Activated CD8-positive, alpha-beta memory T cell treated with anti-CD3 and anti-CD28 coated beads, Interleukin-2, amount 10 ng/mL, durations not matched to agents 7 days and 5 days (primary cell): ENCODE measurements at places on chromosomes 3 and 15. TPM values are rescaled to one million over a fixed set of nuclear protein-coding genes. Genes with fewer than 3 reads are reported as not detected.

The C2CD4B gene
- not detected for total RNA-seq

The GHSR gene
- total RNA-seq = not detected

The RBPMS2 gene
- total RNA-seq = not detected

The NPAP1 gene
- total RNA-seq = not detected

The VEPH1 gene
- not detected for total RNA-seq

- H3K4me3 ChIP-seq = no peak overlapping the region
- no peak overlapping the region for H3K27ac ChIP-seq
- no peaks in the 10 kb centered on the region for H3K36me3 ChIP-seq
Observed at GRCh38 chr15:79562403-79562815, 130.3 kb downstream of the MINAR1 start.

DNA sequence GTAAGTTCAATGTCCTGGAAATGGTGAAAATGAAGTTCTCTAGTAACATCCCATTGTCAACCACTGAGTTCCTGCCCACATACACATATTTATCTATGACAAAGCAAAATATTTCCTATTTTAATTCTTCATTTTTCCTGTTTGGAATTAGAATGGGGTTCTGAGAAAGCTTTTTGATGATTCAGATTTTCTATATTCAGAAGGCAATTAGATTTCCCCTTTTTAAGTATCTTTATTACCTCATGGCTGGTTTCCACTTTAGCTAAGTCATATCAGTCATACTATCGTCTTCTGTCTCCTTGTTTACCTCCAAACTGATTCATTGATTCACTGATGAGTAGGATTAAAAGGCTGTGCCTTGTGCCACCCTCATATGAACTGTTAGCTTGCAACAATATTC lies 17.9 kb downstream of the ETFA start:
- peaks cover 21% of the 10 kb centered on the region for H3K36me3 ChIP-seq
- H3K4me1 ChIP-seq = peaks cover 5% of the 10 kb centered on the region
- H3K27ac ChIP-seq = no peak overlapping the region
- no peak overlapping the region for H3K4me3 ChIP-seq
- no peak for DNase-seq
- no peaks in the 10 kb centered on the region for H3K27me3 ChIP-seq

DNA sequence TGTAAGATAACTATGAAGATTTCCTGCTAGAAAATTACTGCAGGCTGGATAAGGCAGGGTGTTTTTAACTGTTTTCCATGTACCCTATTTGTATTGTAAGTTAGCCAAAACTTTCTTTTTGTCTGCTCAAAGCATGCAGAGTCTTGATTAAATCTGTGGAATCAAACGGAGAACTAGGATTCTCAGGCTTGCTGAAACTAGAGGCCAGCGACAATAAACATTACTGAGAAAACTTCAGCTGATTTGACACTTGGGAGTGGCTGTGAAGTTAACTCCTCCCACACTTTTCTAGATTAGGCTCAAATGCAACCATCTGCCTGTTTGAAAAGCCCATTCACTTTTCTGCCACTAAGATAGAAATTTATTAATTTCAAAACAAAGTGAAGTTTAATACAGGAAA lies 153.2 kb upstream of the FRMD4B start:
- peaks cover 5% of the 10 kb centered on the region for H3K4me1 ChIP-seq
- H3K36me3 ChIP-seq = no peaks in the 10 kb centered on the region
- H3K27me3 ChIP-seq = peaks cover 44% of the 10 kb centered on the region
- no peak for DNase-seq
- no peak overlapping the region for H3K27ac ChIP-seq

GRCh38 chr15:26081758-26082220 lies 218.7 kb upstream of the ATP10A start:
- peaks cover 2% of the 10 kb centered on the region for H3K27me3 ChIP-seq
- peaks cover 2% of the 10 kb centered on the region for H3K36me3 ChIP-seq
- H3K4me3 ChIP-seq = peak overlapping the region; percentile 84

GRCh38 chr15:58517682-58518525 lies 86.1 kb downstream of the LIPC start:
- peak overlapping the region; percentile 83 for H3K27ac ChIP-seq
- H3K36me3 ChIP-seq = peaks cover 12% of the 10 kb centered on the region
- no peak for DNase-seq
- no peaks in the 10 kb centered on the region for H3K27me3 ChIP-seq
- H3K4me1 ChIP-seq = peaks cover 50% of the 10 kb centered on the region

- H3K4me1 ChIP-seq = no peaks in the 10 kb centered on the region
- DNase-seq = no peak
- no peaks in the 10 kb centered on the region for H3K36me3 ChIP-seq
- H3K4me3 ChIP-seq = no peak overlapping the region
- H3K27ac ChIP-seq = no peak overlapping the region
- no peaks in the 10 kb centered on the region for H3K27me3 ChIP-seq
Observed at GRCh38 chr15:101614761-101615160, 37.4 kb downstream of the TM2D3 start.

DNA sequence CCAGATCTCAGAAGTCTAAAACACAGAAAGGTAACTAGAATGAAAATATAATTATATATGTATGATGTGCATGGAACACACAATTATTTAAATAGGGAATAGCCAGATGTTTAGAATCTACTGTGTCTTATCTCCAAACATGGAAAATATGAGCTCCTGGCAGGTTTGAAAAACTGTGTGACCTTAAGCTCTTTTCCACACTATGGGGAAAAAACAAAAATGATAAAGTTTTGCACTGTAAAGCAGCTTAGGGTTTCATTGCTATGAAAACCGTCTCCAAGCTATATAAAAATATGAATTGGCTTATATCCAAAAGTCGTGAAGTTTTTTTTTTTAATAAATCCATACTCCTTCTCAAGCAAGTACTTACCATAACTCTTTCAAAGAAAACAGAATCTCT lies 159.8 kb downstream of the ERC2 start:
- DNase-seq = no peak
- H3K4me3 ChIP-seq = no peak overlapping the region
- H3K4me1 ChIP-seq = peaks cover 3% of the 10 kb centered on the region
- no peak overlapping the region for H3K27ac ChIP-seq
- no peaks in the 10 kb centered on the region for H3K36me3 ChIP-seq
- H3K27me3 ChIP-seq = peaks cover 21% of the 10 kb centered on the region

DNA sequence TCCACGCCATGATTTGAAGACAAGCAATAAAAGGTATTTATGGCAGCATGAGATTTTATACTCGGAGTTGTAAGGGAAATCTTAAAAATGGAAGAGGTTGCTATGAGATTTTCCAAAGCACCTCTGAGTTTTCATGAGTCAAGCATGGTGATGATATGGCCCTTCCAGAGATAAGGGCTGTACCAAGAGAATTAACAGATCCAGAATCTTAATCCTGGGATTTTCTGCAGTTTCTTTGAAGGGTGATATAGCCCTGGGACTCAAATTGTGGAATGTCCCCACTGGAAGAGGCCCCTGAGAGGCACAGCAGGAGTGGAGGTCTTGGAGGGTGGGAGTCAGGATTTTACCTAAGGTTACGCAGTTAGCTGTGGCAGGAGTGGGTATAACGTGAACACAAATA lies 243.3 kb downstream of the ZNF621 start:
- H3K36me3 ChIP-seq = no peaks in the 10 kb centered on the region
- peaks cover 2% of the 10 kb centered on the region for H3K27me3 ChIP-seq
- peaks cover 2% of the 10 kb centered on the region for H3K4me1 ChIP-seq
- no peak overlapping the region for H3K4me3 ChIP-seq
- DNase-seq = no peak

DNA sequence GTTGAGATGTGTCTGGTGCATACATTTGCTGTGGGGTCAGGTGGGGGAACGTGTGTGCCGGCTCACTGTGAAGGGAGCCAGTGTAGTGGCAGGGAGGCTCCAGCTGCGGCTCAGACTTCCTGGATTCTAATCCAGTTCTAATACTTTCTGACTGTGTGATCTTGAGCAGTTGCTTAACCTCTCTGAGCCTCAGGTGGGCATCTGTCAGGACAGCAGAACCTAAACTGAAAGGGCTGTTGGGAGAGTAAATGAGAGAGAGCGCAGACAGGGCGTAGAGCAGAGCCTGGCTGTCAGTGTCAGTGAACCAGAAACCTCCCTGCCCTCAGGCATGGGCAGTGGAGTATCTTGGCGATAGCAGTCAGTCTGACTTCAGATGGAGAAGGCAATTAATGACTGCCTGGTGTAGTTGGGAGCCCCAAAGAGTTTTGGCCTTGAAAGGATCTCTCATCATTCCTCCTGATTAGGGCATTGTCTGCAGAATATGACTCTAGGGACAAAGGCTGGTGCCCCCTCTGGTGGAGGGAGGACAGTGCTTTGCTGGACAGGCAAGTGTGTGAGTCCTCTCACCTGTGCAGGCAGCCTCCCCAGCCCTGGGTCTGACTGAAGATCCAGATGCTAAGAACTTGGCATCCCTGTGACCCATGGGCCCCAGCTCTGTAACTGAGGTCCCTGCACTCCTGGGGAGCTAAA lies 9.6 kb downstream of the KBTBD13 start:
- peaks cover 26% of the 10 kb centered on the region for H3K27me3 ChIP-seq
- H3K36me3 ChIP-seq = no peaks in the 10 kb centered on the region
- H3K4me3 ChIP-seq = no peak overlapping the region
- peak; percentile 48 for DNase-seq
- no peak overlapping the region for H3K27ac ChIP-seq
- peaks cover 19% of the 10 kb centered on the region for H3K4me1 ChIP-seq

DNA sequence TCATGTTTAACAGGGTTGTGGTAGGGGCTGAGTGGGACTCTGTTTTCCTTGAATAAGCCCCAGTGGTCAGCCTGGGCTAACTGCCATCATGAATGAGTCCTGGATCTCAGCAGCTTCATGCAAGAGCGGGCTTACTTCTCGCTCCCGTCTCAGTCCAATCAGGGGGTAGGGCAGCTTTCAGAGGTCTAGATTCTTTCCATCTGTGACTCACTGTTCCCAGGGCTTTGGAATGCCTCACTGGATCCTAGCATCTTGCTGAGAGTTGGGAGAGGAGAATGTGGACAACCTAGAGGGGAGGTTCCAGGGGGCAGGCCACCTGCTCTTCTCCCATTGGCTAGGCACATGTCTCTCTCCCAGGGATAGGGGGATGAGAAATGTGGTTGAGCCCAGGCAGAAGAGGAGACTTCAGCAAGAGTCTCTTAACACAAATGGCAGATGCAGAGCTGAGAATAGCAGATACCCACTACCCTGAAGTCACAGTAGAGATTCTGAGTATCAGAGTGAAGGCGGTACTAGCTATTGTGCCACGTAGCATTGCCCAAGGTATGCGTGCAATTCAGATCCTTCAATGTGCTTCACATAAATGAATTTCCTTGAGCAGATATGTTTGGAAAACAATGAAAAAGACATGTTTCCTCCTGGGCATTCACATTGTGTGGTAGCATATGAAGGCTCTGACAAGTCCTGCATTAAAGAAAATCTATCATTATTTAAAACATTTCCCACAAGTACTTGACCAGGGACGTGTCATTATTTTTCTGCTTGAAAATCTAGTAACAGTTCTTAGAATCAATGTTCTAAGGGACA lies 257.7 kb upstream of the PROK2 start:
- H3K36me3 ChIP-seq = peaks cover 2% of the 10 kb centered on the region
- DNase-seq = no peak
- H3K4me1 ChIP-seq = no peaks in the 10 kb centered on the region

DNA sequence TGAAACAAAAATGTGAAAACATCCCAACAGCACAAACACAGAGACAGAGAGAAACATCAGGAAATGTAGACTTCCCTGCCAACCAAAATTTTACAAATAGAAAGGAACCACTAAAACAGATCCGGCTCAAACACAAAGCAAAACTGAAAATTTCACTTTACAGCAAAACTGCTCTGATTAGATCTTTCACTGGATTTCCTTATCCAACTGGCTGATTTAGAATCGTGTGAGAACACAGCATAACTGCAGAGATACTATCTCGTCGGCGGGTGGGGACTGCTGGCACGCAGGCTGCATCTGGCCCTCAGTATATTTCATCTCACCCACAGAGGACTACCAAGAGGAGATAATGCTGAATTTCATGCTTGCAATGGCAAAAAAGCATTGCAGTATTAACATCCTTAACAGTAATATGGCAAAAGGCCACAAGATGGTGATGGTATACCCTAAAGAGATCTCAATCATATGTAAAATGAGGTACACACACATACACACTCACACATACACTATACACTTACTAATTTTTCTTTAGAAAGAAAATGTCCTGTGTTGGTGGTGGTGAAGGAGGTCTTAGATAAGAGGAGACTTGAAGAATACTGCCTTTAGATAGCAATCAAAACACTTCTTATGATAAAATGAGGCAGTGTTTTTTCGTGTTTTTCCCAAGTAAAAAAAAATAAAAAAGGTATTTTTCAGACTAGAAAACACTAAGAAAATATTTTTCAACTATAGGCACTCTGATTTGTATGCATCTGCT lies 10.6 kb upstream of the LEO1 start:
- DNase-seq = peak; percentile 88
- H3K4me1 ChIP-seq = peaks cover 16% of the 10 kb centered on the region
- peak overlapping the region; percentile 76 for H3K4me3 ChIP-seq
- no peaks in the 10 kb centered on the region for H3K36me3 ChIP-seq
- H3K27ac ChIP-seq = peak overlapping the region; percentile 91

GRCh38 chr3:114127517-114127916 lies 51.3 kb downstream of the DRD3 start:
- peaks cover 2% of the 10 kb centered on the region for H3K4me1 ChIP-seq
- peaks cover 3% of the 10 kb centered on the region for H3K27me3 ChIP-seq

DNA sequence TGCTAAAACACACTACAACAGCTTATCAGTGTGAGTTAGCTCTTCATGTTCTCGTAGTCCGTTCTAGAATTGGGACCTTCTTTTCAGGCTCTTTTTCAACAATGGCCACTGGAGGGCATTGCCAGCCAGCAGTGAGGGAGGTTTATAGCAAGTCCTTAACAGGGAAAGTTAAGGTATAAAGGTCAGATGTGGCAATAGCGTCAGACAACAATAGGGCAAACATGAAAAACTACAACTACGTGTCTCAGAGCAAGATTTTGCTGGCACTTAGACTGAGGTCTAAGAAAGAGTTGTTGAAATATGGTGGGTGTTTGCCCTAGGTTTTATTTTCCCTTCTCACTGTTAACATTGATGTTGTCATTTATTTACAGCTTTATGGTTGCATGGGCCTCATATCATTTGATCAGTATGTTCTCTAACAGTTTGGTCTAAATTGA lies 161.4 kb downstream of the GMNC start:
- H3K27me3 ChIP-seq = peaks cover 15% of the 10 kb centered on the region
- H3K4me3 ChIP-seq = no peak overlapping the region
- no peaks in the 10 kb centered on the region for H3K36me3 ChIP-seq

GRCh38 chr3:140216249-140216648 lies 281.3 kb downstream of the CLSTN2 start:
- no peak for DNase-seq
- no peak overlapping the region for H3K27ac ChIP-seq
- H3K36me3 ChIP-seq = no peaks in the 10 kb centered on the region

- no peaks in the 10 kb centered on the region for H3K4me1 ChIP-seq
- no peak for DNase-seq
- H3K27ac ChIP-seq = no peak overlapping the region
- H3K36me3 ChIP-seq = no peaks in the 10 kb centered on the region
Observed at GRCh38 chr3:55675478-55675877, 188.4 kb upstream of the WNT5A start.
